ENCODE measurements at places on chromosomes 12 and 14.

DNA sequence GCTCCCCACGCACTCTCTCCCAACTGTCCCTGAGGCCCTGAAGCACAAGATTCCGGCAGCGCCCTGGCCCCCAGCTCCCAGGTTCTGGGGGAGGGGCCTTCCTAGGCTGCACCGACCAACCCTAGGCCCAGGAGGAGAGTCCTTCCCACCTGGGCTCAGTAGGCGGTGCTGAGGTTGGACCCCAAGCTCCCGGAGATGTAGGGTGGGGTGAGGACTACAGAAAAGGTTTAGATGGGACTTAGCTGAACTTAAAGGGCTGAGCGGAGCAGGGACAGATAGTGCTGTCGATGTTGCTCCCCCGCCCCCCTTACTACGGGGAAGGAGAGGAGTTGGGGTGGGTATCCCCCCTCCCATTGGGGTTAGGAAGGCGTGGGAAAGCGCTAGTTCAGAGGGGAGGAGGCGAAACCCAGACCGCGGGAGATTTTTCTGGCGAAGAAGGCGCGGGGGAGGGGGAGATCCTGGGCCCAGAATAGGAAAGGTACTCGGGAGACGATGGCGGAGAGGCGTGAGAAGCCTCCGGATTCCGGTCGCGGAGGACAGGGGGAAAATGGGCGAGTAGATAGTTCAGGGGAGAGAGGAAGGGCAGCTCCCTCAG lies 4.2 kb upstream of the BAZ2A start:
- H3K4me1 ChIP-seq, result peaks cover 7% of the 10 kb centered on the region
- peak overlapping the region; percentile 66 for H3K4me3 ChIP-seq
- no peak for DNase-seq
- H3K27ac ChIP-seq, result no peak overlapping the region
- H3K27me3 ChIP-seq, result no peaks in the 10 kb centered on the region
- H3K36me3 ChIP-seq, result peaks cover 4% of the 10 kb centered on the region

DNA sequence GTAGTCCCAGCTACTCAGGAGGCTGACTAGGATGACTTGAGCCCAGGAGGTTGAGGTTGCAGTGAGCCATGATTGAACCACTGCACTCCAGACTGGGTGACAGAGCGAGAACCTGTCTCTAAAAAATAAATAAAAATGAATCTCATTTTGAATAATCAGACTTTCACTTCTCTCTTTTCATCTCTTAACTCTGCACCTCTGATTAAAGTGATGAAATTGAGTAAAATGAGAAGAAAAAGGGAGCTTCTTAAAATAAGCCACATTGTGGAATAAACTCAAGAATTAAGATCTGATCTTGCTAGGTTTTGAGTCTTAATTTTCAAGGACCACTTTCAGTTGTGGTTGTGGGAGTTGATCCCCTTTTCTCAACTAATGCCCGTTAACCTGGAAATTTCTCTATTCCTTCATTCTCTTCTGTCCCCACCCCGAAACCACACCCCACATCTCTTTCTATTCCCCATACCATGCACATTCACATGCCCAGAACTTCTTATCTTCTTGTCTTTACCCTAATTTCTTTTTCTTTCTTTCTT lies 70.9 kb upstream of the ETV6 start:
- DNase-seq, result no peak
- H3K27ac ChIP-seq, result no peak overlapping the region
- H3K36me3 ChIP-seq, result no peaks in the 10 kb centered on the region
- H3K4me1 ChIP-seq, result no peaks in the 10 kb centered on the region
- H3K27me3 ChIP-seq, result no peaks in the 10 kb centered on the region

DNA sequence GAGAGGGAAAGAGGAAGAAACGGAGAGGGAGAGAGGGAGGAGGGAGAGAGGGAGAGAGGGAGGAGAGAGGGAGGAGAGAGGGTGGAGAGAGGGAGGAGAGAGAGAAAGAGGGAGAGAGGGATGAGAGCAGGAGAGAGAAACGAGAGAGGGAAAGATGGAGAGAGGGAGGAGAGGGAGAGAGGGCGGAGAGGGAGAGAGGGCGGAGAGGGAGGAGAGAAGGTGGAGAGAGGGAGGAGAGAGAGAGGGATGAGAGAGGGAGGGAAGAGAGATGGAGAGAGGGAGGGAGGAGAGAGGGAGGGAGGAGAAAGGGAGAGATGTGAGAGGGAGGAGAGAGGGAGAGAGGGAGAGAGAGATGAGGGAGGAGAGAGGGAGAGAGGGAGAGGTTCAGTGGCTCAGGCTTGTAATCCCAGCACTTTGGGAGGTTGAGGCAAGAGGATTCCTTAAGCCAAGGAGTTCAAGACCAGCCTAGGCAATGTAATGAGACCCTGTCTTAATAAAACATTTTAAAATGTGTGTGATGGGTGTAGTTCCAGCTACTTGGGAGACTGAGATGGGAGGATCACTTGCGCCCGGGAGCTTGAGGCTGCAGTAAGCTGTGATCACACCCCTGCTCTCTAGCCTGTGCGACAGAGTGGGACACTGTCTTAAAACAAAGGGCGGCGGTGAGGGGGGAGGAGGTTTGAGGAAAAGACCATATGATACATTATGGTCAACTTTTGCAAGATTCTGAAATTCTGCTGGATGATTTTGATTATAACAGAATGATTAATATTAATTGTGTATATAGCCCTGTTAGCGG lies 21.3 kb upstream of the SNRPF start:
- no peak overlapping the region for H3K27ac ChIP-seq
- no peak overlapping the region for H3K4me3 ChIP-seq
- DNase-seq, result no peak
- no peaks in the 10 kb centered on the region for H3K36me3 ChIP-seq
- H3K27me3 ChIP-seq, result no peaks in the 10 kb centered on the region
- H3K4me1 ChIP-seq, result no peaks in the 10 kb centered on the region

GRCh38 chr12:57219993-57220754 lies 3.6 kb downstream of the NXPH4 start:
- H3K27ac ChIP-seq, result no peak overlapping the region
- no peaks in the 10 kb centered on the region for H3K36me3 ChIP-seq
- peaks cover 16% of the 10 kb centered on the region for H3K4me1 ChIP-seq

Data from iPS DF 6.9 (cell line).